Activated CD4-positive, alpha-beta T cell treated with anti-CD3 and anti-CD28 coated beads, Interleukin-10, Interleukin-2, amounts not matched to agents 100 ng/mL and 50 ng/mL, durations not matched to agents 16 hours and 8 hours (primary cell): ENCODE measurements at places on chromosomes 12 and 14.

DNA sequence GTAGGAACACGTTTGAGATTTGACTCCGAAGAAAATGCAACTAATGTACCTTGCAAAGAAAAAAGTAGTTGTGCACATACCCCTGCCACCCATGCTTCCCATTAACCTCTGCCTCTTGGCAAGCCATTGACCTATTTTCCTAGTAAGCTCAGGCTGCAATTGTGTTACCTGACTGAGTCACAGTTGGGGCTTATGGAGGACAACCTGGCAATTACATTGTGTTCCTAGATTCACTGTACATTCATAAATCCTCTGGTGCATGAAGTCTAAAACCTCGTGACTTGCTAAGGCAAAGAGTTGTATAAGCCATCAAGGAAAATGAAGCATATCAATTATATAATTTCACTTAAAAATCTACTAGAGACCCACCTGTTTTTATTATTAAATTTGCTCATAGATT, 62.0 kb upstream of the DUSP6 start:
- DNase-seq = no peak

DNA sequence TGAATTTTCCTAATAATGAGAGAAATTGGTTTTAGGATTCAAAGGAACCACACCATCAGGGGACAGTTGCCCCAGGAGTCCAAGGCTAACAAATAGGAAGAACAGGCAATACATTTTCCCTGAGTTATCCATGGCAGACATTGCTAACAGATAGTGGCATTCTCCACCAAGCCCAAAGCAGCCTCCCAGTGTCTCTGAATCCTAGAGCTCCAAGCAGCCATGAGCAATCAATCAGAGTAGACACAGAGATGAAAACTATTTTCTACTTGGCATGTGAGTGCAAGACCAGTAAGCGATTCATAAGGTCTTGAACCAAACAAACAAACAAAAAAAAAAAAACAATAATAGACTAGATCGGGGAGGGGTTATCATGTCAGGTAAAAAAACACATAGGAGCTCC, 515.7 kb downstream of the MED13L start:
- no peak for DNase-seq

DNA sequence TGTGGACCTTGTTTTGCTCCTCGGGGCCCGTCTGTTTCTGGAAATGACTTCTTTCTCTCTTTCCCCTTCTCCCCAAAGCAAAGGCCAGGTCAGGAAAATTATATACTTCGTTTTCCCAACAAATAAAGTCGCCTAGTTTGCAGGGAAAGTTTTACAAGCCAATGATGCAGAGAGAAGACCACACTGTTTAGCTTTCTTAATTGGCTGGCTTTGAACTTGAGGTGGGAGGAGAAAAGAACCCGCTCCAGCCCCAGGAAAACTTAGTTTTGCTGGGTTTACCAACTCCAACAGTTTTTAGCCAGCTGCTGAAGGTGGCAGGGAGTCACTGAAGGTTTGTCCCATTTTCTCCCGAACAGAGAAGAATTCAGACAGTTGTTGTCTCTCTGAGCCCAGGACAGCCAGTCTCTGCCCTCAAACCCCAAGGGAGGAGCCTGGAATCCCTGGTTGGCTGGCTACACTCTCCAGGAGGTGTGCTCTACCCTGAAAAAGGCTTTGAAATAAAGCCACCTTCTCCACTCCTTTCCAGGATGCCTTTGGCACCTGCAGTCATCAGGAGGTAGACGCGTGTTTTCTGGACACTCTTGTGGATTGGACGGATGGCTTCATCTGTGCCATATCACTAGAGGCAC, 24.8 kb downstream of the BCL11B start:
- DNase-seq = no peak

GRCh38 chr12:113065126-113066007, 8.8 kb downstream of the DTX1 start:
- no peak for DNase-seq

- DNase-seq = no peak
Measured at GRCh38 chr14:74611650-74612349, at the start of gene LTBP2. TSS of gene LTBP2 (minus strand) at chr14:74612237. CDS start at chr14:74611944, 293 bp downstream.
